ENCODE measurements at places on chromosomes 5 and 9. TPM values are rescaled to one million over a fixed set of nuclear protein-coding genes. Genes with fewer than 3 reads are reported as not detected.

The GFI1B gene
- polyA plus RNA-seq: 0.76 TPM

The ROR2 gene
- 3.2 TPM for polyA plus RNA-seq

The TRIM36 gene
- polyA plus RNA-seq: 22.1 TPM

The ACTL7A gene
- polyA plus RNA-seq: not detected

DNA sequence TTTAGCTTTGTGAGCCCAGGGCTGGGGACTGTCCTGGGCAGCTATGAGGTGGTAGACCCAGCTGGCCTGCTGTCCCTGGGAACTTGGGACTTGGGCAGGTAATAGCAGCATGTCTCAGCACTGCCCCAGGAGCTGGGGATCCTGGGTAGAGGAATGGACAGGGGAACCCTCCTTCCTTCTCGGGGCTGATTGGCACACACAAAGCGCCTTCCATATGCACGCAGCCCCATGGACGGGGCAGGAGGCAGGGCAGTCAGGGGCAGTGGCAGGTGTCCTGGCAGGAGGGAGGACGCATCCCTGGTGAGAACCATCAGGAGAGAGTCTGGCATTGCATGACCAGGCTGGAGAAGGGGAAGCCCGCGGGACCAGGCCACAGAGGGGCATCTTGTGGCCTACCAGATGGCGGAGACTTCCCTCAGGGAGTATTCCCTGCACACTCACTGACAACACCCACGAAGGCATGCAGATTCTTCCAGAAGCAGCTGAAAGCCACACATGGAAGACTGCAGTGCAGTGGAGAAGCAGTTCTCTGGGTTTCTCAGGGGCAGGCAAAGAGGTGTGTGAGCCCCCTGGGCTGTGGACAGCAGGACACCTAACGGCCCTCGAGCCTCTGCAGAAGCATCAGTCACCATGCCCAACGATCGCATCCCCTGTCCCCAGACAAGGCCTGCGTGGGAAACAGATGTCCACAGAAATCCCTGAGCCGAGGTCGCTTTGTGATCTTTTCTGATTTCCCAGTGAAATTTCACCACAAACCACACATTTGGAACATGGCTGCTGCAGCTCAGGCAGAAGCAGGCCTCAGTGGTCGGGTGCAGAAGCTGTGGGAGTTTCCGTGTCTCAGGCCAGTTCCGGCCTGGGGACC, 7.0 kb upstream of the NKD2 start:
- H3K36me3 ChIP-seq: no peaks in the 10 kb centered on the region
- no peak overlapping the region for H3K27ac ChIP-seq
- no peaks in the 10 kb centered on the region for H3K4me1 ChIP-seq
- no peak overlapping the region for H3K4me3 ChIP-seq
- DNase-seq: no peak

DNA sequence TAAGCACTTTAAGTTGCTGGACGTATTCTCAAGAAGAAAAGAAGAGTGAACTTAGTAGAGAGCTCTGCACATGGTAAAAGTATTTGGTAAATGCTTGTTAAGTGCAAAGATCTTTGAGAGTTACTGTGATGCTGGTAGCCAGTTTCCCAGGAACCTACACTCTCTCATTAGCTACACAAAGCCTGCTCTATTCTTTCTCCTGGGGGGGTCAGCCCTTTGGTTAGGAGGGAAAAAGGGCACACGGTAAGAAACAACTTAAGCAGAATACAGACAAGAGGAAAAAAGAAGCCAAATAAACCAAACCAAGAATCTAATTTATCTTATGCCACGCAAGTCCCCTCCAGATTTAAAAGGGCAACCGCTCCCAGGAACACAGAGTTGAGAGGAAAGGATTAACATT, 1100.1 kb upstream of the CDH10 start:
- H3K4me1 ChIP-seq: no peaks in the 10 kb centered on the region
- H3K27ac ChIP-seq: no peak overlapping the region
- no peaks in the 10 kb centered on the region for H3K36me3 ChIP-seq
- H3K27me3 ChIP-seq: no peaks in the 10 kb centered on the region
- H3K4me3 ChIP-seq: no peak overlapping the region

DNA sequence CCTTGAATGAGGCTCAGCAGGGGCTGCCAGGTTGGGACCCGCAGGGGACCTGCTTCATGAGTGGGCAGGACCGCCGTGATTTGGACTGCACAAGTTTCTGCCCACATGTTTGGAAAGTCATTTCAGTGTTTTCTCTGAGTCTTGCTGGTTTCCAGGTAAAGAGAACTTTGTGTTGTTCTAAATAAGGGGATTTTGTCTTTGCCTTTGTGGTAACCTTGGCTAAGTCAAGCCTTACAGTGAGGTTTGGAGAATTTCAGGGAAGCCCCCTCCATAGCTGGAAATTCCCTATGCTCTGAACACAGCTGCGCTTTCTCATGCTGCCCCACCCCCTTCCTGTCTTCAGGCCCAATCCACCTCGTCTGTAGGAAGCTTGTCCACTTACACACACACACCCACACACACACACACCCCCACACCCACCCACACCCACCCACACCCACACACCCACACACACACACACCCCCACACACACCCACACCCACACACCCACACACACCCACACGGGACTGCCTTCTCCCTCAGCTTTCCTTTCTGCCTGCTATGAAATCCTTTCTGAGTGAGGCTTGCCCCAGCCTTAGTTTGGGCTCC, 270.1 kb downstream of the HSPA4 start:
- no peak overlapping the region for H3K27ac ChIP-seq
- H3K4me3 ChIP-seq: no peak overlapping the region
- no peaks in the 10 kb centered on the region for H3K4me1 ChIP-seq
- no peaks in the 10 kb centered on the region for H3K36me3 ChIP-seq
- peaks cover 13% of the 10 kb centered on the region for H3K27me3 ChIP-seq
- no peak for DNase-seq
